ENCODE measurements at places on chromosomes 5 and 9.
A peak's percentile ranks its signal among the peaks of the same experiment; 100 is the strongest.

- no peak for DNase-seq
These were observed 20.2 kb upstream of the TJP2 start for GRCh38 chr9:69153707-69154521.

- no peak for DNase-seq
These were observed 61.4 kb downstream of the ARHGEF28 start for GRCh38 chr5:73687357-73687756.

- DNase-seq = no peak
These were observed 55.4 kb upstream of the CDH12 start for GRCh38 chr5:22908586-22908985.

DNA sequence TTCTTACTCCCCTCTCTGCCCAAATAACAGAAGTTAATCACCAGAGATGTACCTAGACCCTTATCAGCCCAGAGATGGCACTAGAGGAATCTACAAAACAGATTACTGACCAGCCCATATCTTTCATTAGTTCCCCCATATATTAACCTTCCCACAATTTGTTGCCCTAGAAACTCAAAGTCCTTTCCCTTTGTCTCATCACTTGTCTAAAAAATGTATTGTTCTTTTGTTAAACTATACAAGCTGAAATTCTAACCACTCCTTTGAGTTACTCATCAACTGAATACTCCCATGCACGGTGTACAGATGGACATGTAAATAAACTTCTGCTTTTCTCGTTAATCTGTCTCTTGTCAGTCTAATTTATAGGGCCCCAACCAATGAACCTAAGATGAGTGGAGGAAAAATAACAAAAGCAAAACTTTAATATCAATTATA, 130.9 kb downstream of the CCDC192 start:
- no peak for DNase-seq

GRCh38 chr5:179769796-179770195, 24.0 kb upstream of the LTC4S start:
- DNase-seq = no peak

DNA sequence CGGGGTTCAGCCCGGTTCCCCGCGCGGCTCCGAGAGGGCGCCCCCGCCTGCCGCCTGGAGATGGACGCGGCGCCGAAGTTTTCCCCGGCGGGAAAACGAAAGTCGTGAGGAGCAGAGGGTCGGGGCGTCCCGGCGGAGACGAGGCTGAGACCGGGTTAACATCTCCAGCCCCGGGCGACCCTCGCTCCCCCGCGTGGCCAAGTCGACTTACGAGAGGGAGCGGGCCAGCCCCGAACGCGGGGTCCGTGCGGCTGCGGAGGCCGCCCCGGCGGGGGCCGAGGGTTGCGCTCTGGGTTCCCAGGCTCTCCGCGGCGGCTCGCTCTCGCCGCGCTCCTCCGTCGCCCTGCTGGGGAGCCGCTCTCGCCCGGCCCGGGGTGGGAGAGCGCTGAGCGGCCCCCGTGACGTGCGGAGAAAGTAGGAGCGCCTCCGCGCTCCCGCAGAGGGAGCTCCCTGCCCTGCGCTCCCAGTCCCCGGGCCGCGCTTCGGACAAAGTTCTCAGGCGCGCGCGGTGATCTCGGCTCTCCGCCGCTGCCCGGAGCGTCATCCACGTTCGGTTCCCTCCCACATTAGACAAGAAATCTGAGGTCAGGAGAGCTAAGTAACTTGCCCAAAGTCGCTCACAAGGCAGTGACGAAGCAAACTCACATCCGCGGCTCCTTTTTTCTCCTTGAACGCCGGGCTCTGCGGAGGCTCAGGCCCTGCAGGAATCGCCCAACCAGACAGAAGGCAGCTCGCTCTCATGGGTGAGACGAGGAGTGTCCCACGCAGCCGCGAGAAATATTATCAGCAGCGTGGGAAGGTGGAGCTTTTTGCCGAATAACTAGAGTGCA, 1.2 kb upstream of the GCNT4 start:
- peak; percentile 82 for DNase-seq

- no peak for DNase-seq
These were observed 82.6 kb downstream of the PBX3 start for GRCh38 chr9:125829743-125830142.

- DNase-seq = no peak
These were observed 3.1 kb upstream of the RABL6 start for GRCh38 chr9:136804509-136805206.

DNA sequence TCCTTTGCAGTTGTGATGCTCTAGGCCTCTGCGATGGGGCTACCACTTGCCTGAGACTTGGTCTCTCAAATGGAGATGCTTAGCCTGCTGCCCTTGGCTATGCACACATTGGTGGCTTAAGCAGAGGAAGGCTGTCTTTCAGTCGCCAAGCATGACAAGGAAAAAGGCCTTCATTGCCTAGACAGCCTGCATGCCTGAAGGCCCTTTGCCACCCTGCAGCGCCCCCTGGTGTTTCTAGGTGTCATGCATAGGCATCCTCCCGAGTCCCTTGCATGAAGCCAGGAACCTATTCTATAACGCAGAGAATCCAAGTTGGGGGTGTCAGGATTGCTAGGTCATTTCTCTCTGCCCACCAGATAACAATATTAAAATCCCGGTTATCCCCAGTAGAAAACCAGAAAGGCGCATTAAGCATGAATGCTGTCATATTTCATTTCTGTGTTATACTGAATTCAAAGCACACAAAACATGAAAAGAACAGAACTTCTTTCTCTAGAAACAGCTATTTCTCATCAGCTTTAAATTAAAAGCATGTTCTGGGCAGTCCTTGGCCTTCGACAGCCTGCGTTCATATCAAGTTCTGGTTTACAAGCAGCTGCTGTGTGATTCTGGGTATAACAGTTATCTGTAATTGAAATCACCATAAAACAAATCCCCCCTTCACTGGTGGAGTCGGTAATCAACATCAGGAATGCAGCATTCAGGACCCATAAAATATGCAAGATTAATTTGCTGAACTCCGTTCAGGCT, 59.7 kb upstream of the TRPC7 start:
- peak; percentile 84 for DNase-seq

DNA sequence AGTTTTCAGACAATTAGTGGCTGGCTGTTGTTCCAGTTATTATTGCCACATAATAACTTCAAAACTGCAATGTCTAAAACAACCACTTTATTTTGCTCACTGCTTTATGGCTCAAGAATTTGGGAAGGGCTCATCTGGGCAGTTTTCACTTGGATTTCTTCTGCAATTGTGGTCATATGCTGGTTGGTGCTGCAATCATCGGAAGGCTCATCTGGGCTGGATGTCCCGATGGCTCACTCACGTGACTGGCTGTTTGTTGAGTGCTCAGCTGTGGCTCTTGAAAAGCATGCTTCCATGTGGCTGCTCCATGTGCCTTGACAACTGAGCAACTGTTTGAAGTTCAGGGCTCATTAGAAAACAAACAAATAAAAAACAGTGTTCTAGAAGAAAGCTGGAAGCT, 1032.5 kb downstream of the DTWD2 start:
- no peak for DNase-seq

DNA sequence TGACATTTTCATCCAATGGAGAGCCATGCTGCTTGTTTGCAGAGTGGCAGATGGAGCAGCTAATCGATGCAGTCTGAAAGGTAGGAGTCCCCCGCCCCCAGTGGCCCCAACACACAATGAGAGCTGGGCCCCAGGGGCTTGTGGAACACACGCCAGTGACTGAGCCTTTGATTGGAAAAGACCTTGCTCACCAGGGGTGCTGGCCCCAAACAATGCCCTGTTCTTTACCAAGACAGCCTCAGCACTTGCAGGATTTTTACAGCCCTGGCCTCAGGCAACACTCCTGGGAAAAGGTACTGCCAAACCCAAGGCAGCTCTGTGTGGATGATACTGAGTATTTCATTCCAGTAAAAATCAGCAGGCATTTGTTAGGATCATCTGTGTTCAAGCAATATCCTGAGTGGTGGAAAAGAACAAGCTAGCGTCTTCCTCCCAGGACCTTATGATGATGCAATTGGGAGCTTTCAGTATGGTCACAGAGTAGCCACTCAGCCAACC, 276.8 kb upstream of the CLINT1 start:
- no peak for DNase-seq

GRCh38 chr9:135130207-135130976, 42.9 kb downstream of the OLFM1 start:
- DNase-seq = no peak

GRCh38 chr5:5298068-5298633, 124.3 kb upstream of the ICE1 start:
- DNase-seq = no peak

GRCh38 chr5:169945831-169946261, 34.4 kb downstream of the INSYN2B start:
- DNase-seq = no peak

DNA sequence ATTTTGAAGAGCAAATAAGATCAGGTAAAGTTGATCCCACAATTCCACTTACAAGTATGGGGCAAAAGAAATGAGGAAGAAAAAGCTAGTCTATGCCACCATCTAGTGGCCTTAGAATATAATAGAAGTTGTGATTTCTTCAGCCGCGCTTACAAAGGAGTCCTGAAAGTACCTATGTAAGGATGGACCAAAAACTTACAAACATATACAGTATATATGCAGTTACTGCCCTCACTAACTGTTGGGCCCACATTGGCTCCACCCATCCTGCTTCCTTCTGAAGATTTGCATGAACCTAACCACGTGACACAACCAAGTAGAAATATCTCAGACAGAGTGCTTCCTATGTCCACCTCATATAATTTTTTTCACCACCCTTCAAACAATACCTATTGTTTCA, 11.7 kb upstream of the OR13D1 start:
- DNase-seq = peak; percentile 49

DNA sequence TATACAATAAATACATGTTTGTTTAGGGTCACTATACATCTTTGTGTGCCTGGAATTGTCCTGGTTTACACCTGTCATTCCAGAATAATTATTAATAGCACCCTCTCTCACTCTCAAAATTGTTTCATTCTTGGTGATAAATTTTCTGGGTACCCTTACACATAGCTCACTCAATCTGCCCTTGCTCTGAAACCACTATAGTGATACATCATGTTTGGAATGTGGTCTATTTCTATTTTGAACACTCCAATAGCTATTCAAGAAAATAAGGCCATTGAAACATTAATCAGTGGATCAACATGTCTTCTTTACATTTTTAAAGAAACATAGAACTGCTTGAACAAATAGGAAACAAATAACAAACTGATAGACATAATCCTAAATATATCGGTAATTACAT, 158.7 kb downstream of the ARRDC3 start:
- no peak for DNase-seq

DNA sequence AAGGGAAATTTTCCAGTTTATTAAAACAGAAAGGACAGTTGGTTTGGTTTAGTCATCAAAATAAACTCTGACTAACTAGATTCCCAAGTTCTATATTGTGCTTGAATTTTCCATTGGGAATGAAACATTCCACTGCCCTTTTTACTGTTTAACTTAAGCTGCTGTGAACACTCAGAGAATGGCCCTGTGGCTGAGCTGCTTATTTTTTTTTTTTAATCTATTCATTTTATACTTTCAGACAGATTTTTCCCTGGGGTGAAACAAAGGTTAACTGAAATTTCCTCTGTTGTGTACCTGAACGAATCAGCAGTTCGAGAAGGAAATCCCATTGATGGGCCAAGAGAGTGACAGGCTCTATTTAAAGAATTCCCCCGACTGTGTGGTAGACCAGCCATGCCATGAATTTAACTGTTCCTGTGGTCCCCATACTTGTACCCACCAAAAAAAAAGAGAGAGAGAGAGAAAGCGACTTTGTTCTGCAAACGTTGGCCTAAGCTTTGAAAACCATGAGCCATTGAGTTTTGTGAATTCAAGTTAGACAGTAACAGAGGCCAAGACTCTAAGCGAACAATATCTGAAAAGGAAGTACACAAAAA, 138.7 kb upstream of the GRHPR start:
- no peak for DNase-seq

GRCh38 chr5:91556-92263, at the start of gene PLEKHG4B:
PLEKHG4B (plus strand) TSS chr5:92168; CDS start chr5:92232, 64 bp downstream.
- DNase-seq = peak; percentile 46
